ENCODE measurements at places on chromosomes 5 and 9.

DNA sequence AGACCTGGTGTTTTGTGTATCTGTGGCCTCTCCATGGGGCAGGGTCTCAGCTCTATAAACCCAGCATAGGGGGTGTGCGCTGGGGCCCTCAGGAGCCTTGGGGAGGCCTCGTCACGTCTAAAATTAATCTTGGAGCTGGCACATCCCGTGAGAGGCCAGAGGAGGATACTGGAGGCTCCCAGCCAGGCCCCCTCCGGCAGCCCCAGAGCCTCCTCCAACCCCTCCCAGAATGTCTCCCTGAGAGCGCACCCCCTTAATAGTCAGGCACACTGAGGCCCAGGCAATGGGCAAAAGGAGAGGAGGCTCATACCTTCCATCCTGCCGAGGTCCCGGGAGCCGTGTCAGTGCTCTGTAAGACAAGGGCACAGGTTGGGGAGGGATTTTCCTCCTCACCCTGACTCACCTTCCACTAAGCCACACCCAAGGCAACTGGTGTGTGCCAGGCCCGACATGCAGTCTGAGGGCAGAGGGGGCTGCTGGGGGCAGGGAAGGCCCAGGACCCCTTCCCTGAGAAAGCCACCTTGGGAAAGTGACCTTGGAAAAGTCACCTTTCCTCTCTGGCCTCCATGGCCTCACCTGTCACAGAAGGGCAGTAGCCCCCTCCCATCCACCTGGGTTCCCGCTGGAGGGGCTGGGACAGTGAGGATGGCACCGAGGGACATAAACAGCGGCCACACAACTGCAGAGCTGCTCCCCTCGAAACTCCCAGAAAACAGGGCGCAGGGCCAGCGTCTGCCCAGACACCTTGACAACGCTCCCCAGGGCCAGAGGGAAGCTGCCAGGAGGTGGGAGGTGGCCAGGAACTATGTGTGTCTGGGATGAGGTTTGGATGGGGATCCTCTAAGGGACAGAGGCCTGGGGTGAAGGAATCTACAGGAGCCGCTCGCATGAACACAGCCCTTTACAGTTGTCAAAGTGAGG, 2.9 kb downstream of the AK1 start:
- DNase-seq = no peak

DNA sequence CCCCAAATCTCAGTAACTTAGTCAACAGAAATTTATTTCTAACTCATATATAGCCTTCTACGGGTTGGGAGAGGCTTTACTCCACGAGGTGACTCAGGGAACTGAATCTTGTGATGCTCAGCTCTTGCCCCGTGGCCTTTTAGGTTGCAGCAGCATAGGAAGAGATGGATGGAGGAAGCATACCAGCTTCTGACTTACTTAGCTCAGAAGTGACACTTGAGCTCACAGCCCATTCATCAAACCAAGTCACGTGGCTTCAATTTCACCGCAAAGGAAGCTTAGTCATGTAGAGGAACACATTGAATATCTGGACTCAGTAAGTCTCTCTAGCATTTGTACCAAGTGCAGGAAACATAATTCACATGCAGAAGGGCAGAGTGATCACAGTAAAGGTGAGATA, 124.1 kb upstream of the KCNN2 start:
- no peak for DNase-seq

DNA sequence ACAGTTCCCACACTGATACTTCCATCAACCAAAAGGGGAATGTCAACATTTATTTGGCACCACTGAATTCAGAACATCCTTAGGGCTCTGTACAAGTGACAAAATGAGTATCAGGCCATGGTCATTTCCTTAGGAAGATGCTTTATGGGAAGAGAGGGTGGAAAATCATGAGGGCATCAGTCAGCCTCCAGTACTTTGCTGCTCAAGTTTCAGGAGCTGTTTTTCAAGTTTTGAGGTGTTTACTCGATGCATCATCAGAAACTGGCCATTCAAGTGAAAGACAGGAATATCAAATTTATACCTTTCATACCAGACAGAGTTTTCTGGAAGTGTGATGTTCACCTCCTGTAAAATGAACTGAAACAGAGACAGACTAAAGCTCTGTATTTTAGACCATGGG, 21.2 kb upstream of the MARCHF3 start:
- DNase-seq = no peak

DNA sequence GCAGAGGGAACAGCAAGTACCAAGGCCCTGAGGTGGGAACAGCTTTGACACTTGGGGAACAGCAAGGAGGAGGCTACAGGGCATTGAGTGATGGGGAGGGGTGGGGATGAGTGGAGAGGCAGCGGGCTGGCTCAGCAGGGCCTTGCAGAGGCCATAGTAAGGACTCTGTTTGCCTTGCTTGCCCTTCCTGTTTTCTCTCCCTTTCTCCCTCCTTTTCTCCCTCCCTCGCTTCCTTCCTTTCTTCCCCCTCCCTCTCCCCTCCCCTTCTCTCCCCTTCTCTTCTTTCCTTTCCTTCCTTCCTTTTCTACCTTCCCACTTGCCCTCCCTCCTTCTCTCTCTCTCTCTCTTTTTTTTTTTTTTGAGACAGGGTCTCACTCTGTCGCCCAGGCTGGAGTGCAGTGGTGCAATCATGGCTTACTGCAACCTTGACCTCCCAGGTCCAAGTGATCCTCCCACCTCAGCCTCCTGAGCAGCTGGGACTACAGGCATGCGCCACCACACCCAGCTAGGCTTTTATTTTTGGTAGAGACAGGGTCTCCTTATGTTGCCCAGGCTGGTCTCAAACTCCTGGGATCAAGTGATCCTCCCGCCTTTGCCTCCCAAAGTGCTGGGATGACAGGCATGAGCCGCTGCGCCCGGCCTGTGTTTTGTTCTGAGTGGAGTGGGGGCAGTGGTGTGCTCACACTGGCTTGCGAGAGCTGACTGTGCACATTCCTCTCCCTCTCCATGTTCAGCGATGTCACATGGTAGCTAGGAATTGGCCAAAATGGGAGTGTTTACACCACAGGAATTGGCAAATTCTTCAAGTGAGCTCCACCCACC, 17.1 kb downstream of the IER5L start:
- DNase-seq = no peak

DNA sequence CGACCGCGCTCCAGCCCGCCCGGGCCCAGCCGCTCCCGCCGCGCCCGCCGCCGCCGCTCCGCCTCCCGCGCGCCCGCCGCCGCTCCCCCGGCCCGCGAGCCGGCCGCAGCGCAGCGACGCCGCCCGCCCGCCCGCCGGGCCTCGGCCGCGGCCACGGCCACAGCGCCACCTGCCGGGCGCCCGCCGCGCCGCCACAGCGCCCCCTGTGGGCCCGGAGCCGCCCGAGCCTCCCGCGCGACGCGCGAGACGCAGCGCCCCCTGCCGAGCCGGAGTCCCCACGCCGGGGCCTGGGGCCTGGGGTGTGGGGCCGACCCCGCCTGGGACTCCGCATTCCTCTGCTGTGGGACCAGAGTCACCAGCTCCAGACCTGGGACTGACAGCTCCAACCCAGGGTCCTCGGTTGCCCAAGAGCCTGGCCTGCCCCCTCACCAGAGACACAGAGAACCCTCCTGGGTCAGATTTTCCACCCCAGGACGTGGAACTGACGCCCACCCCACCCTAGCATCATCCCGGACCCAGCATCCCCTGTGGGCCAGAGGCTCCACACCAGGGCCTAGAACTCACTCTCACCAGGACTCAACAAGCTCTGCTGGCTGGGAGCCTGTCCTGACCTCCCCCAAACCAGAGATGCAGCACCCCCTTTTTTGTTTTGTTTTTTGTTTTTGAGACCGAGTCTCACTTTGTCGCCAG, at the start of gene RAPGEF1:
Gene RAPGEF1, minus strand, starts transcription at position 118 of the 690 bp plus-strand sequence. CDS start 246 bp downstream, outside the sequence.
- peak; percentile 75 for DNase-seq

- peak; percentile 2 for DNase-seq
These were observed 128.4 kb upstream of the IER5L start for GRCh38 chr9:129306318-129306973.

DNA sequence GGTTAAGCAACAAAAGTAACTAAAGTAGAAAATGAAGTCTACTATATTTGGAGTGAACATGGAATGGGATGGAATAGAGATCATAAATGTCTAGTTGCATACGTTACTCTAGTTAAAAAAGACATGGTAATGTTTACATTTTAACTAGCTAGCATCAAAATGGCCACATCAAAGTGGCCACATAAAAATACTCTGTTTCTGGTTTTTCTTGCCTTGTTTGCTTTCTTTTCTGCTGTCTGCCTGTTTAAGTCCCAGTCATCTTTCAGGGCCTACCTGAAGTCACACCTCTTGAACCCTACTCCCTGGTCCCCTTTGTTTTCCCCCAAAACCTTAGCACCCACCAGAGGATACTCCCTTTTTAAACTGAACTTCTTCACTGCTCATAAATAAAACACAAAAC, 6.4 kb upstream of the KIF2A start:
- DNase-seq = peak; percentile 41

DNA sequence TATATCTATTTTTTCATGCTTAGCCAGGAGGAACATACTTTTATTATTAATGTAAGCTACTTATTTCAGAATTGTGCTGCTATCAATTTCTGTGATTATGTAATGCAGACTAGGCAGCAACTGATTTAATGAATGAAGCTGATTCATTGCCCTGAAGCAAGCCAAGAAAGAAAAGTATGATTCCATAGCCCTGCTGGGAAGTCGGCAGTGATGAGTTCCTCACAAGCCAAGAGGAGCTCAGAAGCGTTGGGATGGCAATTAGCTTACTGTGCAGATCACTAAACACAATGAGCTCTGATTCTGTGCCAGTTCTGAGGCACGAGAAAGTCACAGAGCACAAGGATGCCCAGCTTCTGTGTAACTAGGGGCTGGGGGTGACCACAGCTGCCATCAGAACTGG, 254.3 kb upstream of the KLF9 start:
- no peak for DNase-seq

DNA sequence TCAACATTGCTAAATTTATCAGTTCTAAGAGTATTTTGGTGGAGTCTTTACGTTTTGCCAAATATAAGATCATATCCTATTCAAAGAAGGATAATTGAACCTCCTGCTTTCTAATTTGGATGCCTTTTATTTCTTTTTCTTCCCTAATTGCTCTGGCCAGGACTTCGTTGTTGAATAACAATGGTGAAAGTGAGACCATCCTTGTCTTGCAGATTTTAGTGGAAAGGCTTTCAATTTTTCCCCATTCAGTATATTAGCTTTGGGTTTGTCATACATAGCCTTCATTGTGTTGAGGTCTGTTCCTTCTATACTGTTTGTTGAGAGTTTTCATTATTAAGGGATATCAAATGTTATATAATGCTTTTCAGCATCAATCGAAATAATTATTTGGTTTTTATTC, 1974.2 kb upstream of the ACO1 start:
- DNase-seq = no peak

DNA sequence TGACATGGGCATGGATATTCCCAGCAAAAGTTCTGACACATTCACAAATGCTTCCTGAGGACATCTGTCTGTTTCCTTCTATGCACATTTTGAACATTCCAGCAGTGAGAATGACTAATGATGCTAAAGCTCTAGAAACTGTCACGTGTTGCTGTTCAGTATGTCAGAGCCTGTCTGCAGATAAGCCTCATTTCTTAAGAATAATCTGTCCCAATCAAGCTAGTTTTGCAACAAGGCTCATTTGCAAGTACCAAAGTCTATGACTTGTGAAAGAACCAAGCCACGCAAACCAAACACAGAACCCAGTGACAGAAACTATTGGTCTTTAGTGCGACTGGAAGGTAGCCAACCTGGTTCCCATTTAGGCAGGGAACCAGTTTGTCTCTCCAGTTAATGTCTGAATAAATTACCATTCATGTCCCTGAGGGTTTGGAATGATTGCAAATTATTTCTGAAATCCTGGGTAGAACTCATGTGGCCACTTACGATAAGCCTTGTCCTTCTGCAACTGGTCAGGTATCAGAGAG, 178.5 kb downstream of the C9orf152 start:
- no peak for DNase-seq

DNA sequence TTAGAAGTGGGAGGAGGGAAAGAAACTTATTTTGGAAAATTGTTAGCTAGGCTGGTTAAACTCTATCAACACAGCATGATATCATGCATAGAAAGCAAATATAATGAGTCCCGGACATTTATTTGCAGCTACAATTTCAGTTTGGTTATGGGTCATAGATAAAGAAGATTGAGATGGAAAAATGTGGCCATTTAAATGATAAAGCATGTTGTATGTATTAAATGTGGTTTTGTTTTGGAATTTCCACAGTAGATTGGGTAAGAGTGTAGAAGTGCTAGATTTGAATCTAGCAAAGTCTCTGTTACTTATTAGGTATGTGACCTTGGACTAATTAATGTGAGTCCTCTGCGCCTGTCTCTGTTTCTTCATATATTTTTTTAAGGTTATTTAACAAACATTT, 217.4 kb downstream of the KDM4C start:
- DNase-seq = no peak

- no peak for DNase-seq
These were observed 321.5 kb upstream of the CLINT1 start for GRCh38 chr5:158180407-158180806.
